ENCODE measurements at places on chromosomes 12 and 14. TPM values are rescaled to one million over a fixed set of nuclear protein-coding genes. Genes with fewer than 3 reads are reported as not detected.
A peak's percentile ranks its signal among the peaks of the same experiment; 100 is the strongest.

TRHDE gene
- polyA plus RNA-seq = 1.4 TPM

ZNF268 gene
- 11.9 TPM for polyA plus RNA-seq

TAS2R13 gene
- polyA plus RNA-seq = not detected

PRH2 gene
- polyA plus RNA-seq = 0.53 TPM

GRCh38 chr14:77311217-77311616, 9.5 kb downstream of the POMT2 start:
- peak; percentile 77 for DNase-seq

DNA sequence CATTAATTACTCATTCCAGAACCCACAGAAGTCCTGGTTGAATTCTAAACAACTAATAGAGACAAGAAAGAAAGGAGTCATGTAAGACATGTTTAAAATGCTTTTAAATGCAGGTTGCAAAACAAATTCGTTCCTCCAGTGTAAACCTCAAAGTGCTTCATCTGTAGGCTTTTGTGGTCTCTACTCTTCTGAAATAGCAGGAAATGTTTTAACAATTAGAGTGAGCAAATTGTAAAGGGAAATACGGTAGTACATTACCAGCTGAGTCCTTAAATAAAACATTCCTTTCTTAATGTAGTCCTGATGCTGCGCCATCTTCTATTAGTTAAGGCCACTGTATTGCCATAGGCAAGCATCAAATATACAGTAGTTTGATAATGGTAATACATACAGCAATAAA, 1934.2 kb upstream of the SEL1L start:
- peak; percentile 2 for DNase-seq

GRCh38 chr12:2949411-2949810, 9.8 kb upstream of the TEAD4 start:
- DNase-seq = no peak

DNA sequence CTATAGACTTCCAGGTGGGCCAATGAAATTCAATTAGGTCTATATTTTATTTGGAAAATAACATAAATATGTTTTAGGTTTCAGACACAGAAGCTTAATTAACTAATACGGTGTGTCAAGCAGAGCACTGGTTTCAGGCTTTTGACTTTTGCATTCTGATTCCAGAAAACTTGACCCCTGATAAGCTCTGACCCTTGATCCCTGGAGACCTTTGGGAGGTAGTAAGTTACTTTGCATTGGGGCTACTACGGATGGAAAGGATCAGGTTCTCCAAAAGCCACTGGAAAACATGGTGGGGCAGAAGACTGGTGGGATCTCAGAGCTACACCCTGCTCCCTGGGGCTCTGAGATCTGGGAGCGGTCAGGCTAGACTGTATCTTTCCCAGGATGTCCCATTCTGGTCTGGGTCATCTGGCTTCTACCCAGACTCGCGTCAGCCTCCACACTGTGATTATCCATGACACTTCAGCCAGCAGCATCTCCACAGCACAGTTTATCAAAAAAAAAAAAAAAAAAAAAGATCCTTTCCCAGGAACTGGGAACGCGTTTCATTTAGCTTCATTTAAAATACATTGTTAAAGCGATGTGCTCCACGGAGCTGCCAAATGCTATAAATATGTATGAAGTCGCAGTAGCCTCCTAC, 17.8 kb upstream of the EMP1 start:
- peak; percentile 58 for DNase-seq

- DNase-seq = peak; percentile 56
Observed at GRCh38 chr12:13141686-13142085, 38.2 kb upstream of the GSG1 start.

GRCh38 chr14:73290279-73290678, 53.0 kb downstream of the PAPLN start:
- no peak for DNase-seq

- DNase-seq = no peak
Observed at GRCh38 chr14:64958201-64958600, 13.9 kb downstream of the RAB15 start.

GRCh38 chr14:45136399-45136798, 669 bp downstream of the FANCM start:
- DNase-seq = peak; percentile 34

GRCh38 chr12:93174048-93174447, 203.7 kb upstream of the NUDT4 start:
- DNase-seq = peak; percentile 78

- no peak for DNase-seq
Observed at GRCh38 chr12:109494348-109494881, 17.0 kb downstream of the UBE3B start.

DNA sequence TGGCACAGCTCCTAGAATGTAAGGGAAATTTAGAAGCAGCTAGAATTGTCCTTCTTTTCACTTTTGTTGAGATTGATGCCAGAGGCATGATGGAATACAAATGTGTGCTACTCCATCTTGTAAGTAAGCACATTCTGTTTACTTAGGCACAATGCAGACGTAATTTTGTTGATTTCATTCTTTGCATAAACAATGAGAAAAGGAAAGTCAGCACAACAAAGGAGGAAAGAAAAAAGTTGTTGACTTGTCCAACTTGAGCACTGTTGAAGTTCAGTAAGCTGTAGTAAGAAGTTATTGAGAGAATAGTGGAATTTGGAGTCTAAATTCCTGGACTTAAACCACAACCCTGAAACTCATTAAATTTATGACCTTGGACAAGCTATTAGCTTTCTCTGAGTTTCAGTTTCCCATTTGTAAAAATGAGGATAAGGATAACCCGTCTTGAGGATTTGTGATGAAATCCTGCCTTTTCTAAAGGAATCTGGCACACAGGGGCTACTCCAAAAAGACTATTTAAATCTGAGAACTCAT, 19.4 kb upstream of the CNTN1 start:
- DNase-seq = no peak

- peak; percentile 20 for DNase-seq
Observed at GRCh38 chr12:114213055-114213581, 192.8 kb downstream of the TBX5 start.

DNA sequence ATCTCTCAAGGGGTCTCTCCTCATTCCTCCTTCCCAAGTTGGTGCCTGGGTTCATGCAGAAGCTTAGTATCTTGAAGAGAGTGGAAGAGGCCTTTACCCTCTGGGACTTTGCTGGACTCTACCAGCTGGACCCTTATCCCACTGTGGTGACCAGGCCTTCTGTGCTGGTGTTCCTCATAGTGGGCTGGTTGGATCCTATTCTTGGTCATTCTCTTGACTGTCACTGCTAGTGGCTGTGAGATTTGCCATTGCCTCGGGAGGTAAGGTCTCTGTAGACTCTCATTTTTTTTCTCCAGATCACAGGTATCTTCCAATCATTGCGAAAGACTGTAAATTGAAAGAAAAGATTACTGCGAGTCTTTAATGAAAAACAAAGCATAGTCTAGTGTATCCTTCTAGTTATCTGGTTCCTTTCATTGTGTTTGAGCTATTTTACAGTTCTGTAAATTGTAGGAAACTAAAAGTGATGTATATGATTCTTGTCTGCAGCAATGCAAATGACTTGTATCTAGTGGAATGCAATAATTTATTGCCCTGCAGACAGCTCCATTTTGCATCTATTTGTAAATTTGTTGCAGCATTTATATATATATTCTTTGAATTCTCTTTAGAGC, 217.9 kb downstream of the AEBP2 start:
- DNase-seq = peak; percentile 13

DNA sequence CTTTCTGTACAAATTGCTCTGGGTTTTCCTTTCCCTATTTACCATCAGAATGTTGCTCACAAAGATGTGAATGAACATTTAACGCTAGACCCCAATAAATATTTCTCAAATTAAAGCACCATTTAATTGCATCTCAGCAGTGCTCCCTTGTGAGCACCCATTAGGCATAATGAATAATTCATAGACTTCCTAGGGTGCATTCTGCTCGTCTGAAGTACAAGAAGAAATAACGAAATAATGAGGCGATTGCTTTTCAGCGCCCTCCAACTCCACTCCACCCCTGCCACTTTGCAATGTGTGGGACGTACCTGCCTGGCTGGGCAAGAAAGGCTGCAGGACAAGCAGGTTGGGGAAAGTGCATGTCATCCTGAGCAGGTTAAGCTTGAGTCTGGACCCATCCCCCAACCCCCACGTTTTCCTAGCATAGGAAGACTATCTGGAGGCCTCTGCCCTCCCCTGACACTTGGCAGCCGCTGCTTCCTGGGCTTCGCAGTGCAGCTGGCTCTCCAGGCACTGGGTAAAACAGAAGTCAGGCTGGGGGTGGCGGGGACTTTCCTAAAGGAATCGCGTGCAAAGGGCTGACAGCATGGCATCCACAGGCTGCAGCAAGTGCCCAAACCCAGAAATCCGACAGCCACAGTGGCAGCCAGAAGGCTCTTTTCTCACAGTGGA, 253.7 kb downstream of the DUSP6 start:
- peak; percentile 13 for DNase-seq

- DNase-seq = no peak
Observed at GRCh38 chr12:77893918-77894317, 63.2 kb downstream of the NAV3 start.

GRCh38 chr12:92408072-92408900, 262.6 kb upstream of the BTG1 start:
- DNase-seq = peak; percentile 53

GRCh38 chr12:98513379-98514322, 1.7 kb upstream of the TMPO start:
- no peak for DNase-seq

- peak; percentile 56 for DNase-seq
Observed at GRCh38 chr12:48794870-48795269, 6.0 kb upstream of the ADCY6 start.

- peak; percentile 25 for DNase-seq
Observed at GRCh38 chr12:81022531-81022930, 55.3 kb upstream of the ACSS3 start.

DNA sequence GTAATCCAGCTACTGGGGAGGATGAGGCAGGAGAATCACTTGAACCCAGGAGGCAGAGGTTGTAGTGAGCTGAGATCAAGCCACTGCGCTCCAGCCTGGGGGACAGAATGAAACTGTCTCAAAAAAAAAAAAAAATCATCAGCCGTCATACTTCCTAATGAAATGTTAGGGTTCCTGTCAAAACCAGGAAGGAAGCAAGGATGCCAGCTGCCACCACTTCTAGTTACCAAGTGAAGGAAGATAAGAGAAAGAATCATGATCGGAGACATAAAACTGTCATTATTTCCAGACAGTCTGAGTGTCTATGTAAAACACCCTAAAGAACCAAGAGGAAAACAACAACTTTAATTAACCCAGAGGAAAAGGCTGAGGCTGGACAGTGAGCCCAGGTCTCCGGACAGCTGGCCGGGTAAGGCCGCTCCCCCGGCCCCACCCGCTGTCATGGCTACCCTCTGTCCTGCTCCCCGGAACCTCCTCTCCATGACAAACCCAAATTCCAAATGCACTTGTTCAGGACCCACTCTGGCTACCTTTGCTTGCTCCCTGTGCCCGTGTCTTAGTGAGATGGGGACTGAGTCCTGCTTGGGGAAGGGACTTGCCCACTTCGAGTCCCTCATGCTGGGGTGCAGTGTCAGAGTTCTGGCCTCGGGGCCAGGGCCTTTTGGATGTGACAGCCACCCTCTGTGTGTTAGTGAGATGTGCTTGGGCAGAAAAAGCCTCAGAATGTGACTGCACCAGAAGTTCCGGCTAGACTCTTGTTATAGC, 29.0 kb downstream of the SLC6A12 start:
- no peak for DNase-seq

DNA sequence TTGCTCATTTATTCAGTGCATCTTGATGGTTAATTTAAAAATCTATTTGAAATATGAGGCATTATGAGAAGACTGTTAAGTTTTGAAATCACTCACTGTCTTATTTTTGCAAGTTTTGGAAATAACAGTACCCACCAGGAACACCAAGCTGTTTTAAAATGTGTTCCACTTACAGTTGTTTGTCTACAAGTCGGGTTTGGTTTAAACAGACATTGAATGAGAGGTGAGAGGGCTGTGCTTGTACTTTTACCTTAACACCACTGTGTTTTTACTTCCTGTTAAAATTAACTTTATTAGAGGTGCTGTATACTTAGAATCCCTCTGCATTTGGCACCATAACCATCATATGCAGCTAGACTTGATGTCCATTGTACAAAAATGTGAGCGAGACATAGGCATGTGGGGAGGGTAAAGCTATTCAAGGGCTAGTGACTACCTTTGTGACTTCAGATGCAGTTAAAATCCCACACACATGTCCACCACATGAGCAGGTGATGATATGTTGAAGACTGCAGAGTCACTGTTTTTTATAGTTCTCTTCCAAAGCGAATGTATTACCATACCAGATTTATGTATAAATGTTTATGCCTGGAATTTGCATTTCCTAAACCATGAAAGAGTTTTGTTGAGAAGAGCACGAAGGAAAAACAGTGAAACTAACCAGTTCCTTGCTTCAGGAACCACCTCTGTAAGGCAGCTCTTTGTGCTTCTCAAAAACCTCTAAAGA, 12.9 kb downstream of the ELK3 start:
- DNase-seq = no peak

GRCh38 chr14:84003346-84003745, 1526.6 kb upstream of the FLRT2 start:
- DNase-seq = no peak
